ENCODE measurements at places on chromosomes 4 and X. TPM values are rescaled to one million over a fixed set of nuclear protein-coding genes. Genes with fewer than 3 reads are reported as not detected.

DNA sequence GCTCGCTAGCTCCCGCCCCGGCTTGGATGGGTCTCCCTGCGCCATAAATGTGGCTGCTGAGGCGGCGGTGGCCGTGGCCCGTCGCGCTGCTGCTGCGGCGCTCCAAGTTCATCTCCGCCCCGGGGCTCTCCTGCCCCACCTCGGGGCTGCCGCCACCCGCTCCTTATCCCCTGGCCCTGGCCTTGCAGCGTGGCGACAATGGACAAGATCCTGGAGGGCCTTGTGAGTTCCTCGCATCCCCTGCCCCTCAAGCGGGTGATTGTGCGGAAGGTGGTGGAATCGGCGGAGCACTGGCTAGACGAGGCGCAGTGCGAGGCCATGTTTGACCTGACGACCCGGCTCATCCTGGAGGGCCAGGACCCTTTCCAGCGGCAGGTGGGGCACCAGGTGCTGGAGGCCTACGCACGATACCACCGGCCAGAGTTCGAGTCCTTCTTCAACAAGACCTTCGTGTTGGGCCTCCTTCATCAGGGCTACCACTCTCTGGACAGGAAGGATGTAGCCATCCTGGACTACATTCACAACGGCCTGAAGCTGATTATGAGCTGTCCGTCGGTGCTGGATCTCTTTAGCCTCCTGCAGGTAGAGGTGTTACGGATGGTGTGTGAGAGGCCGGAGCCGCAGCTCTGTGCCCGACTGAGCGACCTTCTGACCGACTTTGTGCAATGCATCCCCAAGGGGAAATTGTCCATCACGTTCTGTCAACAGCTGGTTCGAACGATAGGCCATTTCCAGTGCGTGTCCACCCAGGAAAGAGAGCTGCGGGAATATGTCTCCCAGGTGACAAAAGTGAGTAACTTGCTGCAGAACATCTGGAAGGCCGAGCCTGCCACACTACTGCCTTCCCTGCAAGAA lies 763 bp downstream of the USP38 start:
- no peak for DNase-seq

- DNase-seq = no peak
Observed at GRCh38 chr4:6076391-6076790, 58.2 kb upstream of the C4orf50 start.

Gene APBB2
- 53.0 TPM for total RNA-seq

DNA sequence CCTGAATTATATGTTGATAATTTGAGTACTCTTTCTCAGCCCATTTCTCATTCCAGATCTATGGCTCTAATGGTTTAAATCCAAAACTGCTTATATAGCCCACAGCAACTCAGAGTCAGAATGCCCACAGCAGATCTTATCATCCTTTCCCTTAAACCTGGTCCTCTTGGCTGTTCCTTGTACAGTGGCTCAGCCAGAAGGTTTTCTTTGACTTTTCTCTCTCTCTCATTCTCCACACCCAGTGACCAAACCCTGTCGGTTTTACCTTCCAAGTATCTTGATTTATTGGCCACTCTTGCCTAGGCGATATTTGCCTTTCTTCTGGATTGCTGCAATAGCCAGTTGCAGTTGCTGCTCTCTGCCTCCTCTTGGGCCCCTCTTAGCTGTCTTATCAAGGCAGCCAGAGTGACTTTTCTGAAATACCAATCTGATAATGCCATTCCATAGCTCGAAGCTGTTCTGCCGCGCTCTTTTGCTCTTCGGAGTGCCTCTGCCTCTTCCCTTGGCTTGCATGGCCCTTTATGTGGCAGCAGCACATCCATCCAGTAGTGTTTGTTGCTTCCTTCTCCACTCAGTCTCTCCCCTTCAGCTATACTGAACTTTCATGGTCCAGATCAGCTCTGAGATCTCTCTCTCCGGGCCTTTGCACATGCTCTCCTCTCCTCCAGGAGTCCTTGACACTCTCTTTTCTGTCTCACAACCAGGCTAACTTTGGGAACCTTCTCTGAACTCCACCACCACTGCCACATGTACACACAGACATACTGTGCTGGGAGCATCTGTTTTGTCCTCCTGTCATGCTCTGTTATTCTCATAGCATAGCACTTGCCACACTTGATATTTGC lies 11.8 kb downstream of the GAB1 start:
- no peak for DNase-seq

Gene PFKFB1
- total RNA-seq = 2.5 TPM

DNA sequence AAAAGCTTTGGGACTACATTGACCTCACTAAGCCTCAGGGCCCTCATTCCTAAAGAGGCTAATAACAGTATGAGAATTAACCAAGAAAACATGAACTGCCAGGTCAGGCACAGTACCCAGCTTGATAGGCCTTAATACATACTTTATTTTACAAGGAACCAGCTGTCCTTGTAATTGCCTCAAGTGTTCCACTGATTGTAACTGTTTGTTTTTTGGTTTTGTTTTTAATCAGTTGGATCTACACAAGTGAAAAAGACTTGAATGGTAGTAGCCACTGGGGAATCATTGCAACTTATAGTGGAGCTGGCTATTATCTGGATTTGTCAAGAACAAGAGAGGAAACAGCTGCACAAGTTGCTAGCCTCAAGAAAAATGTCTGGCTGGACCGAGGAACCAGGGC lies 35.6 kb downstream of the PKD2 start:
- DNase-seq = no peak

GRCh38 chr4:78779280-78779679 lies 3.1 kb downstream of the BMP2K start:
- no peak for DNase-seq

GRCh38 chrX:18045436-18045835 lies 175.2 kb downstream of the BEND2 start:
- DNase-seq = no peak

DNA sequence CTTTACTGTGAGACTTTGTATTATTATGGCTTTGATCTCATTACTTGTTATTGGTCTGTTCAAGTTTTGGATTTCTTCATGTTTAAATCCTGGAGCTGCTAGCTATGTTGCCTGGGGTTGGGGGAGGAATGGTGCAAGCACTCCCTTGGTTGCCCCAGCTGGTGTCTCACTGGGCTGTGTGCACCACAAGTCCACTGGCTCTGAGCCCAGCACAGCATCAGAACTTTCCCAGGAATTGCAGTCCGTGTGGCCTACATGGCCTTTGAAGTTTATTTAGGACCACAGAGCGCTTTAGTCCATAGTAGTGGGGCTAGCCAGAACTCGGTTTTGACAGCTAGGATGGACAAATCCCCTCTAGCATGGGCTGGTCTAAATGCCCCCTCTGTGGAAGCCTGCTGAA lies 278.8 kb upstream of the RPS6KA3 start:
- DNase-seq = no peak

- no peak for DNase-seq
Observed at GRCh38 chrX:11053351-11053750, 57.8 kb upstream of the HCCS start.

Gene WDFY3
- 45.5 TPM for total RNA-seq

DNA sequence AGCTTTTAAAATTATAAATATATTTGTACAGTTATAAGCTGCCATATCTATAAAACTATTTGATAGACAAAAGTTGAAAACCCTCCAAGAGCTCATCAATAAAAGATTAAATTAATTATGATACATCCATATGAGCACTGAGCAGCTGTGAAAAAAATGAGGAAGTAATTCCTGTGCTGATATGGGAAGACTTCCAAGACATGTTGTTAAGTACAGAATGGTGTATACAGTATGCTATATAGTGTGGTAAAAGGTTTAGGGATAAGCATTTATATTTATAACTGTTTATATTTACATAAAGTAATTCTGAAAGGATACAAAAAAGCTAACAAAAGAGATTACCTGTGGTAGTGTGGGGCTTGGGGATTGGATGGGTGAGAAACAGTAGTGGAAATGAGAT lies 92.8 kb upstream of the BMP2K start:
- DNase-seq = no peak

Gene PIM2
- 4.0 TPM for total RNA-seq

DNA sequence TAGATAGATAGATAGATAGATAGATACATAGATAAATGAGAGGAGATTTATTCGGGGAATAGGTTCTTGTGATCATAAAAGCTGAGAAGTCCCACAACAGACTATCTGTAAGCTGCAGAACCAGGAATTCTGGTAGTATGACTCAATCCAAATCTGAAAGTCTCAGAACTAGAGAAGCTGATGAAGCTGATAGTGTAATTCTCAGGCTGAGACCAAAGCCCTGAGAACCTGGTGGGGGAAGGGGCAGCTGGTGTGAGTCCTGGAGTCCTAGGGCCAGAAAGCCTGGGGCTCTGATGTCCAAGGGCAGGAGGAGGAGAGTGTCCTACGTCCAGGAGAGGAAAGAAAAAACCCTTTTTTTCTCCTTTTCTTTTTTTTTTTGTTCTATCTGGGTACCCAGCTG lies 8.0 kb upstream of the BANK1 start:
- DNase-seq = no peak

DNA sequence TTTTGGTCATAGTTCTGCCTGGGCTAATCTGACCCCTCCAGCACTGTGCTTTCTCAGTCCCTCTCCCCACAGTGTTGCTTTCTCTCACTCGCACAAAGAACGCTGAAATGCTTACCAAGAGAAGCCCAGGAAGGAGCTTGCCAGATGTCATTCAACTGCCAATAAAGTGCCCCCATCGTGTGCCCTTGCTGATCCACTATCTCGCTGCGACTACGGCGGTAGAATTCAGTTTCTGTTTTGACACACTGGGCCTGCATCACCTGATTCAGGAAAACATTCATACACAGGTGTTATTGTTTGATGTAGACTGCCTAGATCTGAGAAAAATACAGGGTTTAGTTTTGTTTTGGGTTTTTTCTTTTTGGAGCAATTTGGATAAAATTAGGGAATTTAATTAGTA lies 121.2 kb downstream of the MANBA start:
- DNase-seq = no peak

GRCh38 chr4:98932539-98932938 lies 3.6 kb upstream of the EIF4E start:
- DNase-seq = no peak

DNA sequence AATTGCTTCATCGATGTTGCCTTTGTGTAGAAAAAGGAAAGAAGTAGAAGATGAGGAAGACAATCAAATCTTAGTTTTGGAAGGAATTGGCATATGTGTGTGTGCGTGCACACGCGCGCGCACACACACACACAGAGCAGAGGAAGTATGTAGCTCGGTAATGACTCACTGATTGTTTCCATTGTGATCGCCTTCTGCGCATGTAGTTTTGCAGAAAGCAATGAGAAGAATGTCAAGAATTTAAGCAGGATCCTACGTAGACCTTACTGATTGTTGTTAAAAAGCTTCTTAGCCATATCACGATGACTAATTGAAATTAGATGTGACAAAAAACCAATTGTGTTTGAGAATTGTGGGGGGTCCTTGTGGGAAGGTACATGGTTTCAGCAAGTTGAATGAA lies 12.8 kb upstream of the LIMCH1 start:
- DNase-seq = no peak

DNA sequence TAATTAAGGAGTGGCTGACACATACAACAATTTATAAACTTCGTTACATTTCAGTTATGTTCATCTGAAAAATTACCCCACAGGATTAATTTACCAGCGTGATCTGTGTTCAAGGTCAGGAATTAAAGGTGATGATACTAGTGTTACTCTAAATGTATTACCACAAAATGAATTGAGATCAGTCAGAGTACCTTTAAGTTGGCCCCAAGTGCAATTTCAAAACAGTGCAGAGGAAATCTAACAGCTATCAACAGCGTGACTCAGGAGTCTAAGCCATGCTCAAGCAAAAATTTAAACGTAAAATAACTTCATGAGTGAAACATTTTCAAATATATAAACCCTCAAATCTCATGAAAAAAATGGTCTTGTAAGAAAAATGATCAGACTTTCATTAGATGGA lies 18.7 kb downstream of the ANTXR2 start:
- no peak for DNase-seq

Gene SMIM10
- 6.2 TPM for total RNA-seq

Gene PRR32
- total RNA-seq = 3.9 TPM

GRCh38 chrX:14864631-14865030 lies 8.2 kb downstream of the FANCB start:
- no peak for DNase-seq
